SJCRH30 (cell line): ENCODE measurements at places on chromosomes 1 and 21. TPM values are rescaled to one million over a fixed set of nuclear protein-coding genes. Genes with fewer than 3 reads are reported as not detected.
A peak's percentile ranks its signal among the peaks of the same experiment; 100 is the strongest.

DNA sequence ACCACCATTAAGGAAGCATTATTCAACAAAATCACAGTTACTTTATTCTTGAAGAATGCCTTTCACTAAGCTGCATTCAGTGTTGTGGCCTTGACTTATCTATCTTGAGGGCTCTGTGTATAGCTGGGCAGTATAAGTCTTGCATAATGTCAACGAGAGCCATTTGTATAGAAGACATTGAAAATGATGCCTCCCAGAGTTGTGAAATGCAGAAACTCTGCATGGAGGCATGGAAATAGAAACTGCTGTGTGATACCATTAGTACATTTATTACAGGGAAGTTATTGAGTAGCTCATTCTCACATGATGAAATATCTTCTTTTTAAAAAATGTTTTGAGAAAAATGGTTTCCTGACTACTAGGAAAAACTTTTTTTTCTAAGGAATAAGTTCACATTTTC lies 111.4 kb upstream of the SNX7 start:
- no peak for DNase-seq

GRCh38 chr1:228515200-228515834 lies 28.1 kb downstream of the RNF187 start:
- DNase-seq, result peak; percentile 59

DNA sequence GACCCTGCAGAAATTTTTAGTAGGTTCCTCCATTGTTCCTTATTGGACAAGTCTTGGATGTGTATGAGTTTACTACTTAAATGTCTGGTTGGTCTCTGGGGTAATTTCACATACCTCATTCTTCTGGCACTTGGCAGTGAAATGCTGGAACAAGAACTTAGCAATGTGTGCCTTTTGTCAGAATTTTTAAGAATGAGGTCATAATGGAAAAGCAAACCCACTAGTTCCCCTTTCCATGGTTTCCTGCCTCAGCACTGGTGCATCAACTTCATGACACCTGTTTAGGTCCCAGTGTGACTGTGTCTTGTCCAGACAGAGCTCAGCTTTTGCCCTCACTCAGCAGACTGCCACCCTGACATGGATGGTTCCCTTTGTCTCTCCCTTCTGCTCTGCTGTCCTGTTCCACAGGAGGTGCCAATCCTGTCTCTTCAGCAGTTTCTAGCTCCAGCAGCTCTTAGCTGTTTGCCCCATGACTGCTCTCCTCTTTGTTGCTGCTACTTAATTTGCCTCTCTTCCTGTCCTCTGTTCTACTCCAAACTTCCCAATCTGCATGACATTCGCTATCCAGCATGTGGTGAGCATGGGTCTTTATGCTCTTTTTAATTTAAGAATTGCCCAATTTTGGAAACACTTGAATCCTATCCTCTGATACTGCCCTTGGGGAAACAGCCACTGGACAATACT lies 135.6 kb downstream of the CYYR1 start:
- DNase-seq, result peak; percentile 51

DNA sequence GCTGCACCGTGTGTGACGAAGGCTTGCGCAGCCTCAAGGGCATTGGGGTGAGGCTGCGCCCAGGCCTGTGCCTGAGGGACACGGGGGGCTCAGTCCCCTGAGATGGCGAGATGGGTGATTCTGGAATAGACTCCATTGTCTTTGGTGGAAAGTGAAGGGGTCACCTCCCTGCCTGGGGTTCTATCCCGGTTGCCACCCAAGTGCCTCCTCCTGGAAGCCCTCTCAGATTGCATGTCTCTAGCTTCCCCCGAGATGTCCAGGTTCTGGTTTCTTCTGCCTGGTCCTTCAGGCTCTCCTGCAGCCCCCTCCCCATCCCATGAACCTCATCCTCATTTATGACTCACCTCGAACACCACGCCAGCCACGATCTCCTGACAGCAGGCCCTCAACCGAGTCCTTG lies 22.3 kb upstream of the MFN2 start:
- DNase-seq, result no peak

- no peak for DNase-seq
These were observed 943.4 kb downstream of the TTLL7 start for GRCh38 chr1:83055391-83056170.

DNA sequence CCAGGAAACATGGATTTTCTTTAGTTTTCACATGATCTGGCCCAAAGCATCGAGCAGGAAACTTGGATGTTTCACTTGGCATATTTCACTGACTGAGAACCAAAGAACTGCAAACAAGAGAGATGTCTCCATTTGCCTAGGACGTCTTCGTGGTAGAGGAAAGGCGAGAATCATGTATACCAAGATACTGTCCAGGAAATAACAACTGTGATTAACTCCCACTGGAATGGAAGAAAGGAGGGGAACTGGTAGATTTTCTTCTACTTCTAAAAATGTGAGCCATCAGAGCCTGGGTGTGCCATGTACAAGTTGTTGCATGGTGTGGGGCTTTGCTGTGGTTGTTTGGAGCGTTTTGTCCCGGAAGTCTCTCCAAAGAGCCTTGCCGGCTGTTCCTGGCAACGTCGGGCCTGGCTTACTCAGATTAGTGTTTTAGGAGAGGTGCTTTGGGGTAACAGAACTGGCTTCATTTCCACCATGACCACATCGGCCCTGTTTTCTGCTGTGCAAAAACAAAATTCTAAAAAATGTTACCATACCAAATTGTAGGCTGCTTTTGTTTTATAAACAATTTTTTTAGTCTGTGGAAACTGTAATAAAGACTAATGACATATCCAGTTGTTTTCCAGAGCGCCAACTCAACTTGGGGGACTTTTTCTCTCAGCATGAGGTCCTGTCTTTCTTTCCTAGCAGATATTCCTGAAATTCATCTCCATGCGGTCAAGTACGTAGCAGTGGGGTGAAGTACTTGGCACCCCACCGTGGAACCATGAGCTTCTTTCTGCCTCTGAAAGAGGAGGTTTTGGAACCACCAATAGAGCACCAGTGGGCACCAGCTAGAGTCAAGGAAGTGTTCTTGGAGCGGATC lies 118.3 kb downstream of the TM2D1 start:
- DNase-seq, result no peak

DNA sequence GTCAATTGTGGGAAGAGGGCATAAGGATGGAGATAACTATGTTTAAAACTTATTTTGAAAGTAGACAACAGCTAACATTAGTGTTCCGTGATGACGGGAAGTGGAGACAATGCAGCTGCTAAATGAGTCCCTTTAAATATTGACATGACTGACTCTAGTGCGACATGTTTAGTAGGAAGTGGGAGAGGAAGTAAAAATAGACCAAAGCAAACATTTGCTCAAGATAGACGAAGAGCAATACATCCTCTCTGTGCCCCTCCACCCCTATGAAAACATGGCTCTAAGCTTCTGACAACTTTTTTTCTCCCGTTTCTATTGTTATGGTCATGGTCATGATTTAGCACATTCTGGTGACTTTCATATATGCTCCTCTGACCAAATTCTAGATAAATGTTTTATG lies 60.0 kb upstream of the HMCN1 start:
- no peak for DNase-seq

GRCh38 chr21:43305811-43306311 lies 121.1 kb downstream of the SIK1 start:
- no peak for DNase-seq

ELOVL1 gene
- 43.5 and 46.3 TPM in 2 replicates for total RNA-seq

ASPM gene
- total RNA-seq, result 64.3 and 76.1 TPM in 2 replicates

LAMC2 gene
- 0.05 and 0.08 TPM in 2 replicates for total RNA-seq

PDPN gene
- not detected in 2 replicates for total RNA-seq

DLGAP3 gene
- 0.81 and 0.89 TPM in 2 replicates for total RNA-seq

CXADR gene
- 1.7 and 2.1 TPM in 2 replicates for total RNA-seq
